T-helper 2 cell treated with Interferon-gamma antibody and Interleukin-4, amounts not matched to agents 5 μg/mL and 100 μg/mL, for 36 hours (primary cell): ENCODE measurements at places on chromosomes 1 and 21.

DNA sequence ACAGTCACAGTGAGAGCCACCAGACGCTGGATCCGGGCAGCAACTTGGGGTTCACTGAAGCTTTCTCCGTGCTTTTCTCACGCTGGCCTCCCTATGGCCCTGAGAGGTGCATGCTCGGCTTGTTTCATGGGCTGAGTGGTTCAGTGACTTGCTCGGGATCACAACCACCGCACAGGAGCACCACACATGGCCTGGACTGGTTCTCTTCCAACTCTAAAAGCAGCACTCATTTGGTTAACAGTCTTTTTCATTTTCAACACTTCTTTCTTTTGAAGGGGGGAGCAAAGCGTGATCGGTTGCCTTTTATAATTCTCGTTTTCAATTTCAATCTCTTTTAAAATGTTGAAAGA lies 26.2 kb downstream of the UBIAD1 start:
- no peak for DNase-seq

- DNase-seq: no peak
Measured at GRCh38 chr1:114320586-114320985, 166.9 kb upstream of the SYT6 start.

- no peak for DNase-seq
Measured at GRCh38 chr1:207497941-207498340, 2.0 kb downstream of the CR1 start.

- DNase-seq: no peak
Measured at GRCh38 chr1:81170721-81171120, 630.0 kb upstream of the ADGRL2 start.

DNA sequence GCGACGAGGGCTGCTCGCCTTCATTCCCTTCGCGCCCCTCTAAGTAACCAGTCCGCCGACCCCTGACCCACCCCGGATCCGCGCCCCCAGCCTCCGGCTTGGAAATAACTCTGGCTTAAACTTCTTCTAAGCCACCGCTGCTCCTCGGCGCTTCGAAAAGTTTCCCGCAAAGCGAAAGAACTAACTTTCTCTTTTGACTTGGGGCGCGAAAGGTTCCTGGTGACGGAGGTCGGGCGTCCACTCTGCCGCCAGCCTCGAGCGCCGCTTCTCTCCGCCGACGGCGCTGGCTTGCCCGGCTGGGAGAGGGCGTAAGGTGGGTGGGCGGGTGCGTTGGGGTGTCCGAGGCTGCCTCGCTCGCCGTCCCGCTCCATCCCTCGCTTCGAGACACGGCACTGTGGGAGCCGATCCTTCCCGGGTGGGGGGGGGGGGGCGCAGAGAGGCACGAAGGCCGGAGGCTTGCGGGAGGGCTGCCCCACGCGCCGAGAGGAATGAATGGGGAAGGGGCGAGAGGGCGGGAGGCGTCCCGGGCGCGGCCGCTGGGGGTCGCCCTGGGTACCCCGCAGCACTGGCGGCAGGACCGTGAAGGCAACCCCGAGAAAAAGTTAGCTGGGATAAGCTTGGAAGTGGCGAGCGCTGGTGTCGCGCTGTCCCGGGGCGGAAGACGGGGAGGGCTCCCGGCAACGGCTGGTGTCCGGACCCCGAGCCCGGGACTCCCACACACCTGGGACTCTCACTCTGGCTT lies 569 bp downstream of the ATF3 start:
- DNase-seq: peak; percentile 58

- no peak for DNase-seq
Measured at GRCh38 chr21:45150638-45151131, 76.3 kb downstream of the ADARB1 start.

DNA sequence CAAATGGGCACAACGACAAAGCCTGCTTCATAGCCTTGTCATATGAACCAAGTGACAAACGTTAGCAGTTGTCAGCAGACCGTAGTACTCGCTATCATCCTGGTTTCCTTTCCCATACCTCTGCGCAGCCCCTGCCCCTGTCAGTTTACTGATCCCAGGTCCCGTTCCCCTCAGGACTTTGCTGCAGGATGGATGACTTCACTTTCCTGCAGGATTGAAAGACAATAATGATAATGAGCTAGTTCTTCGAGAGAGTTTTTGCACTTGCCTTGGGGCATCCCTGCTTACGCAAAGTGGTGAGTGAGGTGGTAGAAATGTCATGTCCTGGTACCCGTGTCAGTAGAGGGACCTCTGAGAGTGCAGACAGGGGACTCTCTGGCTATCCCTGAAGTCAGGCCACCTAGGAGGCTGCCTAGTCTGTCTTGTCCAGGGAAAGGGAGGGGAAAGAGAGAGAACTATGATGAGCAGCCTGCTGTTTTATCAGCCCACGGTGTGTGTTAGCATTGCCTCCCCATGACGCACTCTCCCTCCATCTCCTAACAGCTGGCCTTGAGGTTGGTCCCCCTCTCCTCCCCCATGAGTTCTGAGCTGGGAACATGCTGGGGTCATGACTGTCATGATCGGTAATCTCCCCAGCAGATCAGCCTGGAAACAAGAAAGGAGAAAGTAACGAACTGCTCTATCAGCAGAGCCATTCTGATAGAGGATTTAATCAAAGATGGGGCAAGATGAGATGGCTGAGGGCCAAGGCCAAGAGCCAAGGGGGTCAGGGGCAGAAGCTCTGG lies 53.7 kb downstream of the ELK4 start:
- no peak for DNase-seq

GRCh38 chr1:111837393-111837792 lies 81.7 kb downstream of the DDX20 start:
- no peak for DNase-seq

DNA sequence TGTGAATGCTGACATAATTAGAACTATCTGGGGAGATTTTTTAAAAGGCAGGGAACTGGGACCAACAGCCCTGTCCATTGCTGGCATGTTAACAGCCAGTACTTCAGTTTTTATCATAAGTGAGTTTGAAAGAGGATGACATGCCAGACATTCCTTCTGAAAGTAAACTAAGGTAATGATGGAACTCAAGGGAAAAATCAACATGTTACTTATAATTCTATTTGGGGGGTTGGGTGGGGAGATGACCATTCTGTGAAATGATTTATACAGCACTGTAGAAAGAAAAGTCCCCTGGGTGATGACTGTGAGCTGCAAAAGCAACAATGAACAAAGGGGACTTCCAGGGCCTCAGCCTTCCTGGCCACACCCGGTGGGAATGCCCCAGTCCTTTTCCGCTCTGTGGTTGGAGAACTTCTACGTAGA lies 5.4 kb upstream of the LAMC2 start:
- peak; percentile 6 for DNase-seq

DNA sequence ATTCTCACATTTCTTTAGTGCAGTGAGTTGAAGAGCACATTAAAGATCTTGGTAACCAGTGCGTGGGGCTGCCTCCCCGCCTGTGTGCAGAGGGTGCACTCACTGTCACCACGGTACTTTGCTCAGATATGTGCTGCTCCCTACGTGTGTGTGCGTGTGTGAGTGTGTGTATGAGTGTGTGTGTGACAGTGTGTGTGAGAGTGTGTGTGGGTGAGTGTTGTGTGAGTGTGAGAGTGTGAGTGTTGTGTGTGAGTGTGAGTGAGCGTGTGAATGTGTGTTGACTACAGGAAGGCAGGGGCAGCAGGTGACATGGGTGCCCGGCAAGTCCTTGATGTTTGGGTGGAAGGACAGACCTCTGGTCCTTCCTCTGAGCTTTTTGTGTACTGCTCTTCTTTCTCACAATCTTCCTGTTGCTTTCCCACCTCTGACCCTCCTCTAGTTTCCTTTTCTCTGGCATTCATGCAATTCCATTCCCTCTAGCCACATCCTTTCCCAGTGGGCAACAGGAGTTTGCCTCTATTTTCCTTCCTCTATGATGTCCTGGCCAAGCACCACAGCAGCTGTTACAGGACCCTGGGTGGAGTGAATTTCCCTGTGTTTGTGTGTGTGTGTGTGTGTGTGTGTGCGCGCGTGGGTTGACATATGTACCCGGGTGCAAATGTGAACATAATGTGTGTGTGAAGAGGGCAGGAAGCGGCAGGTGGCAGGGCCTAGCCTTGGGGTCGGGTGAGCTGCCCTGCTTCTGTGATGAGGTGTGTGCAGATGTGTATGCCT lies 19.8 kb downstream of the LHX4 start:
- DNase-seq: no peak

DNA sequence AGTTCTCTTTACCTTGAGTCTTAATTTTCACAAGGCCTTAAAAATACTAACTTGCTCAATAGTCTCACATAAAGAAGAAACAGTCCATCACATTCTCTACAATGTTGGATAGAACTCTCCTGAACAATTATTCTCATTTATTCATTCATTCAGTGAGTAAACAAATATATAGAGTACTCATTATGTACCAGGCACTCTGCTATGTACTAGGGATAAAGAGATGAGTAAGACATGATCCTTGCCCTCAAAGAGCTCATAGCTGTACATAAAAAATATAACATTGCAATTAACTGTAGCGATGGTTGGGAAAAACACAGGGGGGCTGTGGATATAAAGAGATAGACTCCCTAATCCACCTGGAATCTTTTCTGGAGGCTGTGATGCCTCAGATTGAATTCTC lies 586.9 kb upstream of the BEND5 start:
- no peak for DNase-seq

DNA sequence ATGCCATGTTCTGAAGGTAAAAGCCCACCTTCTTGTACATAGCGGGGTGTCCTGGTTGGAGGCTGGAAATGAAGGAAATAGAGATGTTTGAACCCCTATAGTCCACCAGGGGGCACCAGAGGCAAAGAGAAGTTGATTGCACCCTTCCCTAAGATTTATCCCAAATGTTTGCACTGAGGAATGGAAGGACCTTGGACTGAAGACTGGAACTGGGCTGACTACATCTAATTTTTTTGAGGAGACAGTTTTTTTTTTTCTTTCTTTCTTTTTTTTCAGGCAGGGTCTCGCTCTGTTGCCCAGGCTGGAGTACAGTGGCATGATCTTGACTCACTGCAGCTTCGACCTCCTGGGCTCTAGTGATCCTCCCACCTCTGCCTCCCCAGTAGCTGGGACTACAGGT lies 55.3 kb upstream of the EIF4G3 start:
- no peak for DNase-seq

DNA sequence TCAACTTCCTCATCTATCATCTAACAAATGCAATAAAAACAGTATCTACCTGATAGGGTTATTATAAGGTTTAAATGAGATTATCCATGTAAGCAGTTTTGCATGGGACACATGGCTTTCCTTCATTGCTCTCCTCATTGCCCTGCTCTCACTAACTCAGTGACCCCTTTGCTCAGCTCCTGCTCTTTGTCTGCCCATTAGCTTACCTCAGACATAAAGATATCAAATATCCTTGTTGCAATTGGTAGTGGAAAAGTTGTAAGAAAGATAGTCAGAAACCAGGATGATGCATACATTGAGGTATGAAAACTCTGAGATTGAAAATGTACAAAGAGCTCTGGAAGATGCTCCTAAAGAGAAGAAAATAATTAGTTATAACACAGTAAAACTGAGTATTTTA lies 89.8 kb downstream of the EVI5 start:
- DNase-seq: no peak

DNA sequence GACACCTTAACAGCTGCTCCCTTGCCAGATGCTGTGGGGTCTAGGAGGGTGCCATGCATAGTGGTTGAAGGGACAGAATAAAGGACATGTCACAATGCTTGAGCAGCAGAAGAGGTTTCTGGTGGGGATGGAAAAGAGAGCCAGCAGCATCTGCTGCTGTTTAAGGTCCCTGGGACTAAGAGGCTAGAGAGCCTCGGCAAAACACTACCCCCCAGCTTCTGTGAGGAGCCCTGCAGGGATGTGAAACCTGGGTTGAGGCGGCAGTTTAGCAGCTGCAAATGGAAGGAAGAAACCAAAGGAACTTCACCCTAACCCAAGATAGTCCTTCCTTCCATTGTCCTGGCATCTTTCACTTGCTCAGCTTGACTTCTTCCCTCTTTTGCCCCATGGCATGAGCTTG lies 39.4 kb downstream of the PLXNA2 start:
- DNase-seq: no peak

GRCh38 chr1:153248176-153248879 lies 11.2 kb upstream of the LORICRIN start:
- DNase-seq: no peak

GRCh38 chr1:27333717-27334279 lies 8.0 kb upstream of the SYTL1 start:
- no peak for DNase-seq

DNA sequence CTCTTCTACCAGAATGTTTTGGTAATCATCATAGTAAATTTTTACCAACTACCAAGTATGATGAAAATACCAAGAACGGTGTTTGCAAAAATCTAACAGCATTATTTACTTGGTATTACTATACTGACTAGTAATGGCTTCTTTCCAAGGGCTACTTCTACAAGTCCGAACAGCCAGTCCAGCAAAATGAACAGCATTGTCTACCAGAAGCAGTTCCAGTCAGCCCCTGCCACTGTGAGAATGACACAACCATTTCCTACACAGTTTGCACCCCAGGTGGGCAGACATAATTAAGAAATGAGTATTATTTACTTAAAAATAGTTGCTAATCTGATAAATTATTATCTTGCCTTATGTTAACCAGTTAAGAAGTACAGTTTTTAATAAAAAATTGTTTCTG lies 33.8 kb upstream of the MYOCOS start:
- no peak for DNase-seq
